Urothelium cell line (cell line): ENCODE measurements at places on chromosomes 6 and 20.

DNA sequence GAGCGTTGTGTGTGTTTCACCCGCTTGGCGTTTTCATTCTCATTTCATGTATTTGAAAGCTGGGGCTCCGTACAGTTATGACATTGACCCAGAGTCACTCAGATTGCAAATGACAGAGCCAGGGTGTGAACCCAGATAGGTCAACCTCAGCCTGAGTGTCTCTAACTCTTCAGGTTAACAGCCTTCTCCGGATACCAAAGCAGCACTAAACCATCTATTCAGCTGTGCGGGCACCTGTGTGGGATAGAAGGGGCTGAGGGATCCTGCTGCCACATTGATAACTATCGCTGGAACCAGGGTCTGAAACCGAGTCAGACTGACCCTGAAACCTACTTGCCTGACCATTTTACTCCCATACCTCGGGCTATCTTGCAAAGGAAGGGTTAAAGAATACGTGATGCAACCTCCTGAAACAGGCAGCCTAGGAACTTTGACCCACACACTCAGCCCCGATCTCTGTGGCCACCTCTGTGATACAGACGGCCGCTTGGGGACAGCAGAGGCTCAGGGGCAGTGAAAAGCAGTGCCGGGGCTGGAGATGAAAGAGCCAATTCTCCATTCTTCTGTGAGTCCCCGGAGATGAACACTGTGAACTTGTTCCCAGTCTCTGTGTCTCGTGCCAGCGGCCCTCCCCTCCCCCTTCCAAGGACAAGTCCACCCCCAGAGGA lies 233.5 kb upstream of the QKI start:
- DNase-seq, result peak; percentile 42

DNA sequence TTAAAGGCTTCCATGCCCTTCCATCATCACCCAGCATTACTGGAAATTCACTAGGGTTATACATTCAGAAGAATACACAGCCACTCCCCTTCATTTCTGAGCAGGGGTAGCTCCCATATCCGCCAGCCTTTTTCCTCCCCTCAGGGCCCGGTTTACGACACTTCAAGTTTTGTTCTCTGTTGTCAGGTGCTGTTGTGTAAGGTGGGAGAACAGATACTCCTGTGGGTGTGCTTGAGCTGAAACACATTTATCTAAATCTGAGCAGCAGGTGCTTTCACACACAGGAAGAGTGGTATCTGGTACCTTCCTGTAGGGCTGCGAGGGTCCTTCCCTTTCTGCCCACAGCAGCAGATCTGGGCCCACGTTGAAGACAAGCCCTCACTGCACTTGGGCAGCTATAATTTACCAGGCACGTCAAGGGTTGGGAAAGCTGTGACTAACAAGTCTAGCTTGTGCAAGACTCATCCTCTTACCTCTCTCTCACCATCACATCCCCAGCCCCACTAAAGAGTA lies 215.8 kb upstream of the RREB1 start:
- DNase-seq, result no peak

DNA sequence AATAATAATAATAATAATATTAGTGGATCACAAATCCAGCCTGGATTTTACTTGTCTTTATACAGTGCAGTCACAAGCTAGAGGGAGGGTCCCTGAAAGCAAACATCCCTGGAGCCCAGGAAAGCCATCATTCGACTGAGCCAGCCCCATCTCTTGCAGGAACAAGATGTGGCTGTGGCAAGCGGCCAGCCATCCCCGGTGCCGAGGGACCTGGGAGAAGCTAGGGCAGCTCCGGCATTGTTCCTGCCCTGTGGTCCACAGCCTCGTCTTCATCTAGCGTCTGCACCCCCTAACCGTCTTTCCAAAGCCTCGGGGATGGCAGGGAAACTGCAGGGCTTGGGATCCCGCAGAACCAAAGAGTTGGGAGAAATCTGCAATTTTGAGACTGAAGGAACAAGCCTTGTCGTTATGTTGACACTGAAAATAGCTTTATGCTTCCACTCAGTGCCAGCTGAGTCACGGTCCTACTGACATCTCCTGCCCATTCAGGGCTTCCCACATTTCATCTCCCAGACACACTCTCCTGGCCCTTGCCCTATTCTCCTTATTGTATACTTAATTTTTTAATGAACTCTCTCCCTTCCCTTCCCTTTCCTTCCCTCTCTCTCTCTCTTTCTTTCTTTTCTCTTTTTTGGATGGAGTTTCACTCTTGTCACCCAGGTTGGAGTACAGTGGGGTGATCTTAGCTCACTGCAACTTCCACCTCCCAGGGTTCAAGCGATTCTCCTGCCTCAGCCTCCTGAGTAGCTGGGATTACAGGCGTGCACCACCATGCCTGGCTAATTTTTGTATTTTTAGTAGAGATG lies 62.5 kb upstream of the ZNFX1 start:
- peak; percentile 41 for DNase-seq

DNA sequence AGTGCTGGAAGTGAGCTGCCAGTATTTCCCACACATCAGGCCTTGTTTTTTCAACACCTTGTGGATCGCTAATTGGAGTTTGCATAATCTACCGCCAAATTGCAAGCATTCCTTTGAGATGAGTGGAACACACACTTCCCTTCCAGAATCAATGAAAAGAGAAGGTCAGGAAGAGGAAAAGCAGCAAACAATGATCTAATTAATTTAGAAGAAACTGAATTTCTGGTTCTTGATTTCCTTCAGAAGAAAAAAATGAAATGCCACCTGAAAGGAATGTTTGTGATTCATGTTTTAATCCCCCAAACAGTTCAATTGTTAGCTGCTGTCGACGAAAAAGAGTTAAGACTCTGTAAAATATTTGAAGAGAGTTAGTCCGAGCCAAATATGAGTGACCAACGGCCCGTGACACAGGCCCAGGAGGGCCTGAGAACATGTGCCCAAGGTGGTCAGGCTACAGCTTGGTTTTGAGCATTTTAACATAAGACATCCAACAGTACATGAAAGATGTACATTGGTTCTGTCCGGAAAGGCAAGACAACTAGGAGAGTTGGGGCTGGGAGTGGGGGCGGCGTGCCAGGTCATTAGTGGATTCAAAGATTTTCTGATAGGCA lies 182.3 kb downstream of the MTFR2 start:
- peak; percentile 28 for DNase-seq
